ENCODE measurements at places on chromosomes 5 and 9.

DNA sequence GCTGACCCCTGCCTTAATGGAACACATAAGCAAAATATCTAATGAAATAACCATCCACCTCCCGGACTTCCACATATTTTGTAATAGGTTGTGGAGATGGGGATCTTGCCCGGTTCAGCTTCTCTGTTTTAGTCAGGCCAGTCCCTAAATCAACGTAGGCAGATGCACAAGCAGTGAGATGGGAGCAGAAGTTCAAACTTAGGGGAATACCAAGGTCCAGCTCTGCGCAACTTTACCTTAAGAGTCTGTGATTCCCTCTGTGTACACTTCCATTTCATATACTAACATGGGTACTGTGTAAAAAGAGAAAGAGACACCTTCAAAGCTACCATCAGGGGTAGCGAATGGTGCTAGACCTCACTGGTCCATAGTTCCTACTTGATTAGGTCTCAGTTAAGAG lies 110.9 kb downstream of the NTRK2 start:
- DNase-seq, result no peak

GRCh38 chr9:129863059-129863690 lies 27.9 kb downstream of the USP20 start:
- peak; percentile 37 for DNase-seq

GRCh38 chr5:163809473-163809872 lies 304.1 kb downstream of the MAT2B start:
- DNase-seq, result no peak

DNA sequence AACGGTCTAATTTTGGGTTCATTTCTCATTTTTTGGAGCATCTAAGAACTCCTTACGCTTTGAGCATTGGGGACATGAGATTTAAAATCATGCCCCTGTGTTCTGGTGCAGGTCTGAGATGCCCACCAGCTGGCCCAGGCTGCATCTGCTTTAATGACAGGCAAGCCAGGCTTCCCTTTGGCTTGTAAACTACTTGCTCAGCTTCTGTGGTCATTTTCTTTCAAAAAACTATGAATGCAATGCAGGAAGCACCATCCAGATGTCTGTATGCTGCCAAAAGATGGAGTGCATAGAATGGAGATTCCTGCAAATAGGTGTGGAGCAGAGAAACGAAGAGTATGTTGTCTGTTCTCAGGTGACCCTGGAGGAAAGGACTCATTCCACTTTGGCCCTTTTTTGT lies 399.9 kb upstream of the ADAMTSL1 start:
- no peak for DNase-seq
